ENCODE measurements at places on chromosomes 2 and 18. TPM values are rescaled to one million over a fixed set of nuclear protein-coding genes. Genes with fewer than 3 reads are reported as not detected.

CPO gene
- total RNA-seq = not detected

FN1 gene
- total RNA-seq = 255 TPM

LGALSL gene
- total RNA-seq = 20.6 TPM

BCL11A gene
- total RNA-seq = 49.2 TPM

SCN9A gene
- total RNA-seq = 8.8 TPM

FZD7 gene
- total RNA-seq = 404 TPM

ODC1 gene
- total RNA-seq = 85.5 TPM

CDH7 gene
- 2.0 TPM for total RNA-seq

SMYD1 gene
- total RNA-seq = 0.07 TPM

GAREM1 gene
- 5.6 TPM for total RNA-seq

GRCh38 chr18:47990981-47991380, 60.5 kb upstream of the SMAD2 start:
- H3K36me3 ChIP-seq = no peaks in the 10 kb centered on the region
- H3K4me1 ChIP-seq = no peaks in the 10 kb centered on the region

GRCh38 chr2:17052001-17052400, 386.4 kb upstream of the CYRIA start:
- no peak overlapping the region for H3K27ac ChIP-seq
- no peaks in the 10 kb centered on the region for H3K27me3 ChIP-seq
- H3K4me3 ChIP-seq = no peak overlapping the region

- no peak overlapping the region for H3K27ac ChIP-seq
- H3K27me3 ChIP-seq = no peaks in the 10 kb centered on the region
- H3K4me1 ChIP-seq = no peaks in the 10 kb centered on the region
- no peaks in the 10 kb centered on the region for H3K36me3 ChIP-seq
- H3K4me3 ChIP-seq = no peak overlapping the region
Observed at GRCh38 chr2:231935207-231935524, 9.0 kb upstream of the NPPC start.

DNA sequence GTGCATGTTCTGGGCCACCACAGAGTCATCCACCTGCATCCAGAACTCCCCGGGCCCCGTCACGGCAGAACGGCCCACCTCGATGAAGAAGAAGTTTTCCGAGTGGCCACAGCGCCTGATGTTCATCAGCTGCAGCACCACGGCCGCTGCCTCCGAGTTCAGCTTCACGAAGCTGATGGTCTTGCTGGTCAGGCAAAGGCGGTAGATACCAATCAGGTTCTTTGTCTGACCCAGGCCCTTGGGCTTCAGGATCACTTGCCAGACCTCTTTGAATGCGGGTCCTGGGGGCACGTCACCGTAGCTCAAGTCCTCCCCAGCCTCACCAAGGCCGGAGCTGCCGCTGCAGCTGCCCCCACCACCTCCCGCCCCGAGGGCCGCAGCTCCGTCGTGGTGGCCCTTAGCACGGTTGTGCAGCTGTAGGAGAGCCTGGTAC, 1.6 kb downstream of the IRS1 start:
- no peak overlapping the region for H3K27ac ChIP-seq
- no peaks in the 10 kb centered on the region for H3K27me3 ChIP-seq
- no peaks in the 10 kb centered on the region for H3K36me3 ChIP-seq
- peak; percentile 9 for DNase-seq

- DNase-seq = no peak
- no peak overlapping the region for H3K4me3 ChIP-seq
- H3K36me3 ChIP-seq = no peaks in the 10 kb centered on the region
- peaks cover 14% of the 10 kb centered on the region for H3K4me1 ChIP-seq
- H3K27me3 ChIP-seq = no peaks in the 10 kb centered on the region
Observed at GRCh38 chr2:11562476-11562875, 28.6 kb downstream of the GREB1 start.

GRCh38 chr18:50911006-50911405, 32.1 kb downstream of the ME2 start:
- no peak overlapping the region for H3K27ac ChIP-seq
- H3K4me3 ChIP-seq = no peak overlapping the region
- peaks cover 14% of the 10 kb centered on the region for H3K36me3 ChIP-seq
- H3K4me1 ChIP-seq = no peaks in the 10 kb centered on the region

- H3K36me3 ChIP-seq = no peaks in the 10 kb centered on the region
- H3K27me3 ChIP-seq = no peaks in the 10 kb centered on the region
- H3K27ac ChIP-seq = no peak overlapping the region
- H3K4me3 ChIP-seq = no peak overlapping the region
- H3K4me1 ChIP-seq = peaks cover 6% of the 10 kb centered on the region
Observed at GRCh38 chr2:166518634-166519390, 24.8 kb upstream of the SCN7A start.

- no peak for DNase-seq
- no peak overlapping the region for H3K27ac ChIP-seq
- no peaks in the 10 kb centered on the region for H3K27me3 ChIP-seq
- H3K4me1 ChIP-seq = peaks cover 17% of the 10 kb centered on the region
- H3K4me3 ChIP-seq = no peak overlapping the region
Observed at GRCh38 chr18:46297124-46297523, 192.9 kb downstream of the HAUS1 start.

GRCh38 chr18:70036771-70037347, 89.2 kb upstream of the CD226 start:
- no peaks in the 10 kb centered on the region for H3K4me1 ChIP-seq
- H3K27me3 ChIP-seq = no peaks in the 10 kb centered on the region
- DNase-seq = no peak
- H3K36me3 ChIP-seq = no peaks in the 10 kb centered on the region
- H3K4me3 ChIP-seq = no peak overlapping the region

GRCh38 chr2:224751996-224752698, 36.0 kb upstream of the CCDC195 start:
- H3K4me3 ChIP-seq = no peak overlapping the region
- DNase-seq = no peak
- H3K4me1 ChIP-seq = no peaks in the 10 kb centered on the region
- no peaks in the 10 kb centered on the region for H3K36me3 ChIP-seq

DNA sequence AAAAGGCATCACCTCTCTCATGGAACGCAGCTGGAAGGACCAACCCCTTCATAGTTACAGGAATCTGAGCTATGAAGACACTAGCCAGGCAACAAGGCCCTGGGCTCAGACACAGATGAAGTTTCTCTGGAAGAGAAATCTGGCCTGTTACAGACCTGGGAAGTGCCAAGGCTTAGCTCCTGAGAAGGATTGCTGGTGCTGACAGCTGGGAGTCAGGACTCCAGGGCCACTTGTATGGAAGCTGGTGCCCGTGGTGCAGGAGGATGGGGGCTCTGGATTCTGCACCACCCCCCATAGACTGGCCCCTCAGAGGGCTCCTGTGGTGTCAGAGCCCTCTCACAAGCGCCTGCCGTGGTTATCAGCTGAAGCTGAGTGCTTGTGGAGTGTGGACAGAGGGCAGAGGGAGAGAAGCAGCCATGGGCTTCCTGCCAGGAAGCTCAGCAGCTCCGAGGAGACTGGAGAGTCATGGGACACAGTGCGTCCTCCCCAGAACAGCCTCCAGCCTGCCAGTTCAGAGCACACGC, 87.3 kb upstream of the LCLAT1 start:
- no peak for DNase-seq
- no peak overlapping the region for H3K27ac ChIP-seq
- H3K27me3 ChIP-seq = no peaks in the 10 kb centered on the region
- H3K4me3 ChIP-seq = no peak overlapping the region
- H3K4me1 ChIP-seq = peaks cover 5% of the 10 kb centered on the region
- no peaks in the 10 kb centered on the region for H3K36me3 ChIP-seq

DNA sequence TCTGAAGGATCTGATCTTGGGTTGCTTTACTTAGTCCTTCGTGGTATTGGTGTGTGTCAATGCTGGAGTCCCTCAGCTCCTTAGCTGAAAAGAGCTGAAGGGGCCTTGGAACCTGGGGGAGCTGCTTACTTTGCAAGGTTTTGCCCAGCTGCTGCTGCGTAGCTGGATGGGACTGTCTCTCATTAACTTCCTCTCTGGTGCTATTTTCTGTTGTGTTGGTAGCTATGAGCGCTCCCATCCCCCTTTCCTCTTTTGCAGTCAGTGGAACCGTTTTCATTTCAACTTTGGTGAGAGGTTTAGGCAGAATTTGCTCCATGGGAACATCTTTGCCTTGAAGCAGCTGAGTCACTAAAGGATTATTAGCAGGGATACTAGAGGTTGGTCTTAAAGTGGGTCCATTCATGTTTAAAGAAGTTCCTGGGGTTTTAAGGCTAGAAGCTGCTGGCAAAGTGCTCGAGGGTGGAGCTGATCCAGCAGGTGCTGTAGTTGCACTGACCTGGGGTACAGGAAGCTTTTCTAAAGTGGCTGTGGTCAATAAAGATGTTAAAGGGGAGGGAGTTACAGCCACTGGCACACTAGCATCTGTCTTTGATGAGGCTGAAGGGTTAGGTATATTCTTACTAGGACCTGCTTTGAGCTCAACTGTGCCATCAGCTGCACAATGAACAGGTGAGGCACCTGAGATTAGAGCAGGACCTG, 69.9 kb upstream of the DTNB start:
- DNase-seq = no peak
- peaks cover 13% of the 10 kb centered on the region for H3K4me1 ChIP-seq
- no peak overlapping the region for H3K4me3 ChIP-seq
- peaks cover 7% of the 10 kb centered on the region for H3K36me3 ChIP-seq
- 0 out of 2 replicates have a peak overlapping the region, but pooled peaks have one; percentile 13 for H3K27ac ChIP-seq

DNA sequence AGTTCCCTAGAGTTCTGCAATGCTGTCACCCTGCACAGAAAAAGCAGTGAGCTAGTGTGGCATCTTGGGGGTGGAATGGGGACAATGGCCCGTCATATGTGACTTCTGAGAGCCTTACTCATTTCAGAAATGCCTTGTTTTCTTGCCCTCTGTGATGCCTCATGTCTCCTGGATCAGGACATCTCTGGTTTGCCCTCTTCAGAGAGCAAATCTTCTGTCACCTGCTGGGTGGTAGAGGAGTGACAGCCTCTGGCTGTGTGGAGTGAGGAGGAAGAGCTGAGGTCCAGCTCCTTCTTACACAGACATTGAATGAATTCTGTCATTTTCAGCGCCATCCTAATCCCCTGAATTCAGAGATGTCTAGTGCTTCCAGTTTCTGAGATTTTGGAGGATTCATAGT, 55.6 kb upstream of the PHLPP1 start:
- no peaks in the 10 kb centered on the region for H3K4me1 ChIP-seq
- DNase-seq = peak; percentile 31
- H3K27ac ChIP-seq = no peak overlapping the region
- H3K36me3 ChIP-seq = no peaks in the 10 kb centered on the region

GRCh38 chr2:212667751-212668316, 129.2 kb upstream of the ERBB4 start:
- no peak for DNase-seq
- no peaks in the 10 kb centered on the region for H3K27me3 ChIP-seq
- no peaks in the 10 kb centered on the region for H3K4me1 ChIP-seq
- H3K36me3 ChIP-seq = no peaks in the 10 kb centered on the region

GRCh38 chr2:236636261-236636660, 66.6 kb downstream of the ACKR3 start:
- no peaks in the 10 kb centered on the region for H3K36me3 ChIP-seq
- no peaks in the 10 kb centered on the region for H3K4me1 ChIP-seq
- H3K27ac ChIP-seq = no peak overlapping the region
- no peaks in the 10 kb centered on the region for H3K27me3 ChIP-seq
- H3K4me3 ChIP-seq = no peak overlapping the region

DNA sequence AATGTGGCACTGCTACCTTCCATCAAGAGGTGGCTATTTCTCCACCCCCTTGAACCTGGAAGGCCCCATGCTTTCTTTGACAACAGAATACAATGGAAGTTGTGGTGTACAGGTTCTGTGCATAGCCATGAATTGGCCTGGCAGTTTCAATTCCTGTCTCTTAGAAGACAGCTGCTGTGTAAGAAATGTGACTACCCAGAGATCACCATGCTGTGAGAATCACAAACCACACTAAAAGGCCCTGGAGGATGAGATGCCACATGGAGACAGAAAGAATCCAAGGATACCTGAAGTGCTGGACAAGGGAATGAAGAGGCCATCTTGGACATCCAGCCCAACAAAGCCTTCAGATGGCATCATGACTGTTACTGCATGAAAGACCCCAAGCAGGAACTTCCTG, 47.7 kb upstream of the EHBP1 start:
- H3K27me3 ChIP-seq = no peaks in the 10 kb centered on the region
- H3K4me3 ChIP-seq = no peak overlapping the region
- no peak overlapping the region for H3K27ac ChIP-seq

DNA sequence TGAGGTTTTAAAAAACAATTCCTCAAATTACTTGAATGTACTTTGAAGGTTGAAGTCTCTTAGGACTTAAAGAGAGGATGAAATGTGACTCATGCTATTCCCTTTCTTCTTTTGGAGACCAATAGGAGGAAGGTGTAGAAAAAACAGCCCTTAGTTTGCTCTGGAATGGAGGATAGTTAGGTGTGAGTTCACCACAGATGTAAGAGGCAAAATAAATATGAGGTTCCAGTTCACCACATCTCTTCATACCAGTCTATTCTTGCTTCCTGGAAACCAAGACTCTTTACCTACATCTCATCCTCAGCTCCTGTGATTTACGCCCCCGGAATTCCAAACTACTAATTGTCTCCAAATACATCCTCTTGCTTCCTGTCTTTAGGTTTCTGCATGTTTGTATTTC, 77.5 kb upstream of the TTC21B start:
- H3K4me3 ChIP-seq = no peak overlapping the region
- H3K27ac ChIP-seq = no peak overlapping the region
- H3K36me3 ChIP-seq = no peaks in the 10 kb centered on the region
- H3K4me1 ChIP-seq = no peaks in the 10 kb centered on the region
- no peaks in the 10 kb centered on the region for H3K27me3 ChIP-seq
- peak; percentile 13 for DNase-seq

- no peak overlapping the region for H3K27ac ChIP-seq
- no peak overlapping the region for H3K4me3 ChIP-seq
- no peaks in the 10 kb centered on the region for H3K36me3 ChIP-seq
- no peaks in the 10 kb centered on the region for H3K27me3 ChIP-seq
Observed at GRCh38 chr2:3461801-3462492, 57.4 kb downstream of the ADI1 start.

GRCh38 chr2:128409326-128410034, 90.8 kb upstream of the HS6ST1 start:
- peaks cover 19% of the 10 kb centered on the region for H3K4me1 ChIP-seq
- no peaks in the 10 kb centered on the region for H3K27me3 ChIP-seq
- no peak for DNase-seq
- no peak overlapping the region for H3K27ac ChIP-seq
- H3K36me3 ChIP-seq = no peaks in the 10 kb centered on the region

- no peak overlapping the region for H3K27ac ChIP-seq
- H3K36me3 ChIP-seq = no peaks in the 10 kb centered on the region
- DNase-seq = no peak
- no peak overlapping the region for H3K4me3 ChIP-seq
Observed at GRCh38 chr2:121665504-121665903, 16.2 kb upstream of the CLASP1 start.

DNA sequence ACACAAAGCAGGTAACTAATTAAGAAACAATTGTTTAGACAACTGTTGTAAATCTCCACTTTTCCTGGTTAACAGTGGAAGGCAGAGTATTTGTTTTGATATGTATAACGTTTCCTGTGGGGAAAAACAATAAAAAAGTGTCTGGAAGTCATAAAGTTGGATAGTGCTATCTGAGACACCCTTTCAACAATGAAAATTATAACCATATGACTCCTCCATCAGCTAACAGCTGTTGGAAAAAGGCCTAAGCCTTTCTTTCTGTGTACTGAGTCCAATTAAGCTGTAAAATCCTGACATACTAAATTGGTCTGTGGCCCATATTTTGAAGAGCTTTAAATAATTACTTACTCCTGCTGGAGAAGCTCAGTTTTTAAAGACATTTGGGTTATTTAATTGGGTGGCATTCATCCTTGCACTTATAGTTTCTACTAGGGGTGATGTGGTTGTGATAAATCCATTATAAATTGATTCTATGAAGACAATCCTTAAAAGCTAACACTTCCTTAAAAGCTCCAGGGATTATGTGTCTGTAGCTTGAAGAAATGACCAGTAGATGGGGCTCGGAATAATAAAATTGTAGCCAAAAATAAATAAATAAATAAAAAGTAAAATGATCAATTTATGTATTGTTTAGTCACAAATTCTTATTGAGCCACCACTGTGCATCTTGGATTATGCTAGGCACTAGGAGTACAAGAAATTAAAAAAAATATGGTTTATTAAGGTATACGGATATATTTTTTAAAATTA, 698.1 kb upstream of the NXPH2 start:
- H3K27me3 ChIP-seq = no peaks in the 10 kb centered on the region
- no peaks in the 10 kb centered on the region for H3K36me3 ChIP-seq
- no peak for DNase-seq
- no peak overlapping the region for H3K27ac ChIP-seq

All from GM23338 (cell line).